ENCODE measurements at places on chromosomes 3 and 15.

DNA sequence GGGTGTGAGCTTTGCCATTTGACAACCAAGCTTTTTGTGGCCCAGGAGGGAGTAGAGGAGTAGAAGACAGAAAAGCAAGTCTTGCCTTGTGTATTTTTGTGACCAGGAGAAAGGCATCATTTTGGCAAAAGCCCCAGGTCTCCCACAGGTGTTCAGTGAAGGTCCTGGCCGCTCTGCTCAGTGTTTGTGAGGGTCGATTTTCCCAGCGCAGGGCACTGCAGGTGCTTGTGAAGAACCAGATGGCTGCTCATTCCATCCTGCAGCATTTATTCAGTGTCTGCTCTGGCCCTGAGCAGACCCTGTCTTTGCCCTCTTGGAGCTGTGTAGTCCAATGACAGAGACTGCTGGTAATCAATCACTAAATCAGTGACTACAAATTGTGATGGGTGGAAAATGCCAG is 19.5 kb downstream of the TRAK1 start:
- DNase-seq, result no peak

DNA sequence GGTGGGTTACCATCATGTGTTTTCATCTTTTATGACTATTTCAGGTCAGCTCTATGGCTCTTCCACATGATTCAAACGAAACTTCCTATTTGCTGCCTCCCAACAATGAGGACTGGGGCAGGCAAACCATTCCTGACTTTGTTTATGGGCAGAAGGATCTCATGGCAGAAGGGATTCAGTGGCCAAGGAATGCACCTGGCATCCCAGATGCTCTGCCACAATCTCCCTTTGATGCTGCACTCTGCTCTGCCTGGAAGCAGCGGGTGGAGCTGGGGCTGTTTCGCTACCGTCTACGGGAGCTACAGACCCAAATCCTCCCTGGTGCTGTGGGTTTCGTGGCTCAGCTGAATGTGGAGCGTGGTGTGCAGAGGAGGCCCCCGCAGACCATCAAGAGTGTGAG is 6.8 kb downstream of the GDPGP1 start:
- no peak for DNase-seq

DNA sequence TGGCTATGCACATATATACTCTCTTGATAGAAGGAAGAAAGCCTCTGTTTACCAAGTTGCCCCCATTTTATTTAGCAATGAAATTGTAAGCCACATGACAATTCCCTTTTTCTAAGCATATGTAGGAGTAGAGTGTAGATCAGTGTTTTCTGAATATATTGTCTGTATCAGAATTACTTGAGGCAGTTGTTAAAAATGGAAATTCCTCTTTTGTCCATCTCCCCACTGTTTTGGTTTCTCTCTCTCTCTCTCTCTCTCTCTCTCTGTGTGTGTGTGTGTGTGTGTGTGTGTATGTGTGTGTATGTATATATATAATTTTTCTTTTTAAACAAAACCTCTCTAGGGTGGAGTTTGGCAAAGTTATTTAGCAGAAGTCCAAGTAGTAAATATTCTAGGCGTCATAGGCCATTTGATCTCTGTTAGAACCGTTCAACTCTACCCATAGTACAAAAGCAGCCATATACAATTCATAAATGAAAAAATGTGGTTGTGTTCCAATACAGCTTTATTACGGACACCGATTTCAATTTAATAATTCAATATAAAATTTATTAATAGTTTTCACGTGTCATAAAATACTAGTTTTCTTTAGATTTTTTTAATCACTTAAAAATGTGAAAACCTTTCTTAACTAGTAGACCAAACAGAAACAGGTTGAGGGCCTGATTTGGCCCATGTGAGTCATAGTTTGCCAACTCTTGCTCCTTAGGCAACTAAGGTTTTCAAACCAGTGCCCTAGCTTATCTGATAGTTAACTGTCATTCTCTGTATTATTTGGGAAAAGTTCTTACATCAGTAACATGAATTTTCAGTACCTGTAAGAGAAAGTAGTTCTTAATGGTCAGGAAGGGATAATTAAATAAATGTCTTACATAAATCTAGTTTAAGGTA is 39.8 kb downstream of the UBE2E1 start:
- DNase-seq, result no peak

DNA sequence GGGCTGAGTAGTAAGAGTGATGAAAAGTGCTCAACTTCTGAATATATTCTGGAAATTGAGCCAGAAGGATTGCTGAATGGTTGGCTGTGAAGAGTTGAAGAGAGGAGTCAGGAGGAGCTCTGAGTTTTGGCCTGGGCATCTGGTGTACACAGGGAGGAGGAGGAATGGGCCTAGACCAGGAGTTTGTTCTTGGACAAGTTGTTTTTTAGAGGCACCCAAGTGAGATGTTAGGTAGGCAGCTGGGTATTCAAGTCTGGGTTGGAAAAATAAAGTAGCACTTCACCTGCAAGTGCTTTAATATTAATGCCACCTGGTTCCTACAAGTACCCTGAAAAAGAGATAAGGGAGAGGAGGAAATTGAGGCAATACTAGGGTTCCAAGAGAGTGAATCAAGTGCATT is 14.7 kb downstream of the BSN start:
- no peak for DNase-seq

- no peak for DNase-seq
Observed at GRCh38 chr3:79011821-79012529, 755.8 kb downstream of the ROBO1 start.

GRCh38 chr15:63041974-63042876 is at the start of gene TPM1:
TSS of gene TPM1 (plus strand) at chr15:63042747. CDS start at chr15:63042830, 83 bp downstream.
- DNase-seq, result no peak

GRCh38 chr3:16978234-16978920 is 93.6 kb downstream of the PLCL2 start:
- no peak for DNase-seq

DNA sequence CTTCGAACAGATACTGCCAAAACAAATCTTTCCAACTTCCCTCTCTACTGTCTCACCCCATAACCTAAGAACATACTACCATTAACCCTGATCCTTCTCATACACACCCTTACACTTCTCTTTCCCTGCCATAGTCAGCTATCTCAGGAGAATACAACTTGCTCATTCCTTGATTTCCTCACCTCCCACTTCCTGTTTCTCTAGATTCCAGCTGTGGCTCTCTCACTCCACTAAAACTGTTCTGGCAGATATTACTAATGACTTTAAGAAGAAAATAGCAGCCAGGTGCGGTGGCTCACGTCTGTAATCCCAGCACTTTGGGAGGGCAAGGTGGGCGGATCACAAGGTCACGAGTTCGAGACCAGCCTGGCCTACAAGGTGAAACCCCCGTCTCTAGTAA is 4.6 kb downstream of the LSG1 start:
- no peak for DNase-seq
